Smooth muscle cell of trachea (primary cell): ENCODE measurements at places on chromosomes 7 and 10. TPM values are rescaled to one million over a fixed set of nuclear protein-coding genes. Genes with fewer than 3 reads are reported as not detected.

Gene CREB5
- 37.7 and 48.1 TPM in 2 replicates for total RNA-seq

Gene GIMAP4
- 2.0 TPM in 1 of 2 replicates, not detected in the other for total RNA-seq

Gene JCAD
- total RNA-seq: 2.0 and 8.9 TPM in 2 replicates

Gene SPDYE11
- total RNA-seq: under 0.01 TPM in 1 of 2 replicates, not detected in the other

Gene NACAD
- total RNA-seq: 5.0 and 5.1 TPM in 2 replicates

Gene WNT16
- 0.50 and 1.2 TPM in 2 replicates for total RNA-seq

Gene RBM20
- total RNA-seq: not detected in 2 replicates

Gene PDK4
- 0.29 and 0.66 TPM in 2 replicates for total RNA-seq

Gene MSMB
- total RNA-seq: not detected in 2 replicates

Gene MMP21
- 0.17 TPM in 1 of 2 replicates, not detected in the other for total RNA-seq

Gene FFAR4
- not detected in 2 replicates for total RNA-seq

Gene ABCB4
- total RNA-seq: 4.6 and 4.8 TPM in 2 replicates

Gene LRGUK
- total RNA-seq: under 0.01 and 0.29 TPM in 2 replicates

Gene SFTPA1
- total RNA-seq: not detected in 2 replicates

Gene CD36
- 2.5 and 10.1 TPM in 2 replicates for total RNA-seq

Gene GPR37
- 1.7 and 4.5 TPM in 2 replicates for total RNA-seq

Gene ZNF735
- not detected in 2 replicates for total RNA-seq
